ENCODE measurements at places on chromosomes 12 and 14.

DNA sequence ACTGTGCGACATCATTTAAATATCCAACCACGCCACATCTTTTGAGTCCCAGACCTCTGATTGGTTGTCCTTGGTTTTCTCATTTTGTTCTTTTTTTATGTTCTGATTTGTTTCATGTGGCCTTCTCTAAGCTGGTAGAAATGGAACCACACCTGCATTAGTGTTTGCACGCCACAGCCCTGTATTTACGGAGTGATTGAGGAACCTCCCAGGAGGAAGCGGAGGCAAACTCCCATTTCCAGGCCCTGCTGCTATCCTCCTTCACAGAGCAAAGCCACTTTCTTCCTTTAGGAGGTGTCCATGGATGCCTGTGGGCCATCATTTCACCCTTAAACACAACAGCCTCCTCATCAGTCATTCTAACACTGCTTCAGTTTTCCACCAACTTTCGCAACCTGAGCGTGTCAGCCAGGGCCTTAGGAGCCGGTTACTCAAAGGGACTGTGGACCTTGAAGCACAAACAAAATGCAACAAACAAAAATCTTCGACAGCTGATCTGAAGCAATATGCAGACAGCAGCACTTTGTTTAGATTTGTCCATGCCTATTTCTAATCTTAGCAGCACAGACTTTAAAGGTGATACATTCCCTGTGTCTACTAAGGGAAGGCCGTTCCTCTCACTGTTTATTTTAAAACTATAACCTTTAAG, 1258.1 kb upstream of the TMEM132C start:
- no peak for DNase-seq

- no peak for DNase-seq
Measured at GRCh38 chr14:76643887-76644286, 117.4 kb upstream of the VASH1 start.

- DNase-seq = no peak
Measured at GRCh38 chr14:104195361-104195760, 57.0 kb downstream of the KIF26A start.

DNA sequence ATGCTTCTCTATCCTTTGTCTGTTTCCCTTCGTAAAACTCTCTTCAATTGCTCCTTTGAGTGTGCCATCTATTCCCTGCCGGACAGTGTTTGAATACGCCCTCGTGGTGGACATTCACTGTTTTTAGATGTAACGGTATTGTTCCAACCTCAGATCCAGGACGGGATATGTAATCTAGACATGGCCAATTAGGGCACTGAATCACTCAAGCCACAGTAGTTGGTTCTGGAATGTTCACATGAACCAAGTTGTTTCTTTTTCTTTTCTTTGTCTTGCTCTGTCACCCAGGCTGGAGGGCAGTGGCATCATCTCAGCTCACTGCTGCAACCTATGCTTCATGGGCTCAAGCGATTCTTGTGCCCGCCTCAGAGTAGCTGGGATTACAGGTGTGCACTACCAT, 204.2 kb upstream of the PLXNC1 start:
- DNase-seq = no peak

DNA sequence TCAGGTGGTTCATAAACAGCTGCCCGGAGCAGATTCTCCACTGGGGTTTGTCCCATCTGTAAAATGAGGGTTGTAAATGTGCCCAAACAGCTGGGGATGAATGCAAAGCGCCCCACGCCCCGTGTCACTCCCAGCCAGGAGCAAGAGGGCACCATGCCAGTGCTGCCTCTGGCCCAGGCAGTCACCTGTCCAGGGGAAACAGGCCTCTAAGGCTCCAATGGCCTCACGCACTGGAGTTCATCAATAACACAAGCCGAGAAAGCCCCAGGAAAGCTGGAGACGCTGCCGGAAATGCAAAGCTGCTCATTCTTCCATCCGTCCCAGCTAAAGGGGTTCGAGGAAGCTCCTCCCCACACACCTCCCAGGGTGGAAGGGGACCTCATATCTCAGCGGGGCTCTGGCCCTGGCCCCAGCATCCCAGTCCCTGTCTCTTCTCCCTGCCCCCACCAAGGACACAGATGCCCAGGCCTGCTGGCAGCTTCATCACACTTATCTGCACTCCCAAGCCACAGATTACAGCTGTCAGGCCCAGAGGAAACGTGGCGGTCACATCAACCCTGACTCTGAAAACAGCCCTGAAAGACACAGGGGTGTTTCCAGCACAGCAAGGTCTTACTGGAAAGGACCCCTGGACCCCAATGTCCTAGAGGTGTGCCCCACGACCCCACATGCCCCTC, 21.5 kb downstream of the SCARB1 start:
- DNase-seq = no peak

- DNase-seq = no peak
Measured at GRCh38 chr12:20350026-20350425, 18.3 kb upstream of the PDE3A start.

GRCh38 chr14:22282949-22283348, 306.1 kb downstream of the DAD1 start:
- DNase-seq = no peak

GRCh38 chr14:28294834-28295440, 471.6 kb upstream of the FOXG1 start:
- DNase-seq = no peak

DNA sequence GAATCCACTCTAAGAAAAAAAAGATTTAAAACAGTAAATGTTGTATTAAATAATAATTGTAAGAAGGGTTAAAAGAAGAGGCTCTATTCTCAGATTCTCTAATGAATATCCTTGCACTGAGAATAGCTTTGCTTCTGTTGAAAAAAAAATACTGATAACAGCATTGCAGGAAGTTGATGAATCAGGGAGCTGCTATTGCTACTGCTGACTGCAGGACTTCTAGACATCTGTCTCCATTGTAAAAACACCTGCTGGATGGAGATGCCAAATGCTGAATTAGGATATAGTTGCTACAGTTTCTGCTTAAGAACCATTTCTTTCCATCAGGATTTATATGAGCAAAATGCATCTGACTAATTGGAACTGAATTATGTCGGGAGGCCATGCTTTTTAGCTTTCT, 50.3 kb upstream of the ANP32D start:
- no peak for DNase-seq

DNA sequence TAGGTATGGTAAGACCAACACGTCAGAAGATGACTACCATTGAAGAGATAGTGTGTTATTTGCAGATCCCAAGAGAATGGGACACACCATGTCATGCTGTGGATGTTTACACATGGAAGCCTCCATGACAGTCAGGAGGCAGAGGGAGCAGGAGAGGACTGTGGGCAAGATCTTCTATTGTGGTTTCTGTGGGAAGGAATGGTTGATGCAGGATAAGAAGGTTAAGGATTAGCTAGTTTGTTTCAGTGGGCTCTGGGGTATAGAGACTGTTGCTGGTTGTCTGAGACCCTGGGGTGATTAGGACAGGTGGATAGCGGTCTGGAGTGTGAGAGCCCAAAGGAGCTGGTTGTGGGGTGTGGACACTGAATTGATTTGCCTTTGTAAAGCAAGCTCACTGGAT, 23.3 kb downstream of the TAS2R7 start:
- DNase-seq = no peak

DNA sequence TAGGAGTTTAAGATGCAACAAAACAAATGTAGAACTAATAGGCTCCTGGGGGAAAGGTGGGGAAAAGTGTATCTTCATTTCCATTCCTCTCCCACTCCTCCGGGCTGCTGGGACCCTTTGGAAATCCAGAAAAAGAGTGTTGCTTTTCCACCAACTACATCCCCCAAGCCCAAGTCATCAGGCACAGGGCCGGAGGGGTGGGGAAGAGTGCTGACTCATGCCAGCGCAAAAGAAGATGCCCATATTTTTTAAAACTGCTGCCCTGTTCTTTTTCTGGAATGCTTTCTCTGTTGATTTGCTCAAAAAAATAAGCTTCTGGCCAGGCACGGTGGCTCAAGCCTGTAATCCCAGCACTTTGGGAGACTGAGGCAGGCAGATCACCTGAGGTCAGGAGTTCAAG, 70.9 kb downstream of the TBK1 start:
- no peak for DNase-seq

GRCh38 chr14:53958628-53959027, 2.0 kb upstream of the BMP4 start:
- no peak for DNase-seq

All from Panc1 (cell line).